ENCODE measurements at places on chromosomes 4 and X.

- no peak for DNase-seq
Measured at GRCh38 chr4:2837904-2838496, 5.6 kb upstream of the ADD1 start.

- DNase-seq, result no peak
Measured at GRCh38 chr4:111400741-111401140, 744.5 kb upstream of the FAM241A start.

GRCh38 chrX:131445955-131446354, 97.9 kb upstream of the OR13H1 start:
- no peak for DNase-seq

- DNase-seq, result no peak
Measured at GRCh38 chr4:147901916-147902315, 170.0 kb downstream of the ARHGAP10 start.

DNA sequence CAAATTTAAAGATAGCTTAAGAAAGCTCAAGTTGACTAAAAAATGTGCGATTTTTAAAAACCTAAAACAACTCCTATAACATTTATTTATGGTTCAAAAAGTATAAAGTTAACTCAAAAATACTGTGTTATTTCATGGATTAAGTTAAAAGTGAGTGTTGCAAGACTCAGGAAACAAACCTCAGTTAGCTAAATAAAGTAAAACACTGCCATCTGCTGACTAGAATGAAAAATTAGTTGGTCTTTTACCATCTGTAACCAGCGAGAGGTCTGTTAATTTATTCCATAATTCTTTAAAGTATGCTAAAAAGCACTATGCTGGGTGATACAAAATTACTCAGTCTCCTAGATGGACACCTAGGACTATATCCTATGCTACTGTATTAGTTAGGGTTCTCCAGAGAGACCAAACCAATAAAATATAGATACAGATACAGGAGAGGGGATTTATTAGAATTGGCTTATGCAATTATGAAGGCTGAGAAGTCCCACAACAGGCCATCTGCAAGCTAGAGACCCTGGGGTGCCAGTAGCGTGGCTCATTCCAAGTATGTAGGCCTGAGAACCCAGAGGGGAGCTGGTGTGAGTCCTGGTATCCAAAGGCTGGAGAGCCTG, 4.9 kb upstream of the WDFY3 start:
- no peak for DNase-seq

DNA sequence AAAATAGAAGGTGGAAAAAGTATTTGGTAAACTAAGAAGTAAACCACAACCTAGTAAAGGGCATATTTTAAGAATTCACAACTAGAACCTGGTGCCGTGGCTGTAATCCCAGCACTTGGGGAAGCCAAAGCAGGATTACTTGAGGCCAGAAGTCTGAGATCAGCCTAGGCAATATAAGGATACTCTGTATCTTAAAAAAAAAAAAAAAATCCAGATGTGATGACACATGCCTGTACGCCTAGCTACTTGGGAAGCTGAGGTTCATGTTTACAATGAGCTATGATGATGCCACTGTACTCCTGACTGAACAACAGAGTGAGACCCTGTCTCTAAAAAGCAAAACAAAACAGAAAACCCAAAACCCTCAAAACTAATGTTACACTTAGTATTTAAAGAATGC, 294.9 kb upstream of the ZCCHC13 start:
- DNase-seq, result no peak

DNA sequence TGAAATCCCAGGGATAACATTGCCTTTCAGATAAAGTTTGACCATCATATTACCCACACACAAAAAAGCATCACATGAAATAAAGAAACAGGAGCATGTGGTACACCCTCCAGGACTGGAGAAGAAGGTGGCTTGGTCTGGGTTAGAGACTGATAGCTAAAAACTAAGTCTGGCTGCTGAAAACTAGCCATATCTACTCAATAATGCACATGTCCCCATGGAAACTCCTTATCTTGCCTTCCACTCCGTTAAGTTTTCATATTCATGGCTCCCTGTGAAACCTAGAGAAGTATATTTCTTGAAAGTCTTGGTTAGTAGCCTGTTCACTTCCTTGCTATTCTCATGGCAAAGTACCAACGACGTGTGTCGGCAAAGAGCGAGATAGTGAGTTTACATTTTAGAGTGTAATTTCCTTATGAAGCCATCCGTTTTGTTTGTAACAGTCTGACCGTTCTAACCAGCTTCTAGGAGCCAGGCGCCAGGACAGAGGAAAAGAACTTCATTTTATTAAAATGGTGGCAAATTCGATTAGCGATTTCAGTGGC, 6.7 kb upstream of the DCTD start:
- no peak for DNase-seq

DNA sequence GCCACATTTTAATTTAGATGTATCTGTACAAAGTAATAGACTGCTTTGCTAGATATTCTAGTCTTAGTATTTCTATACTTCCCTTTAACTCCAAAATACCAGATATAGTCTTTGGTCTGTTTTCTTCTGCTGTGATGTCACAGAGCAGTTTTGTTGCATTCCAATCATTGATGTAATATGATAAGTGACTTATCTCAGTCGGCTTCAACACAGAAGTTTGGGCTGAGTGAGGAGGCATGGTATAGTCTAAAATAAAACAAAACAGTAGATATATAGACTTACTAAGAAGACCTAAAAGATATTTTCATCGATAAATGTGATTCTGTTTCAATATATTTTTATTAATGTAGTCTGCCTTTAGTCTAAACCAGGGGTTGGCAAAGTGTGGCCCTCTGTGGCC, 169.9 kb downstream of the DCK start:
- DNase-seq, result no peak
